Vagina (tissue), 2 donors: ENCODE measurements at places on chromosomes 11 and 22. TPM values are rescaled to one million over a fixed set of nuclear protein-coding genes. Genes with fewer than 3 reads are reported as not detected.

Gene KREMEN1
- 24.6 TPM for total RNA-seq

Gene TXN2
- 46.9 TPM for total RNA-seq

Gene ASPHD2
- 2.2 TPM for total RNA-seq

Gene CCDC81
- total RNA-seq, result not detected

Gene LDHAL6A
- total RNA-seq, result not detected

Gene ST14
- 43.2 TPM for total RNA-seq

Gene PIK3C2A
- 52.1 TPM for total RNA-seq

Gene TYR
- not detected for total RNA-seq

Gene SOX10
- total RNA-seq, result 3.2 TPM

Gene IL17REL
- total RNA-seq, result not detected

Gene CSRP3
- total RNA-seq, result not detected

Gene OSBP2
- 3.7 TPM for total RNA-seq

Gene SYCE3
- not detected for total RNA-seq

GRCh38 chr11:8259306-8259959 is 4.2 kb downstream of the LMO1 start:
- DNase-seq, result no peak

DNA sequence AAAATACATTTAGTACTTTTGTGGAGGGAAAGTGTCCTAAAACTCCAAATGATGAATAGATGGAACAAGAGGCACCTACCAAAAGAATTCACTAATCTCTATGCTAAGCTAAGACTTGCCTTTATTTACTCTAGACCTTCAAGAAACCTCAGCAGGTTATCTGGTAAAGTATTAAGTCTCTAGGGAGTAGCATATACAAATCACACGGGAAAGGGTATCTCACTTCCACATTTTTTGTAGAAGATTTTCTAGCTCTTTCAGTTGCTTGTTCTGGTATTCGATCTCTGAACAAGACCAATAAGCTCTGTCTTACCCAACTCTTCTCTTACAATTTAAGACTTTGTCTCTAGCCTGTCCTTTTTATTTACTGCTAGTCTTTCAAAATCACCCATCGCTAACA is 18.1 kb upstream of the CADM1 start:
- DNase-seq, result no peak

GRCh38 chr11:76371170-76371569 is 9.8 kb downstream of the THAP12 start:
- DNase-seq, result no peak

- no peak for DNase-seq
Measured at GRCh38 chr11:95241681-95242081, 10.7 kb upstream of the SESN3 start.

DNA sequence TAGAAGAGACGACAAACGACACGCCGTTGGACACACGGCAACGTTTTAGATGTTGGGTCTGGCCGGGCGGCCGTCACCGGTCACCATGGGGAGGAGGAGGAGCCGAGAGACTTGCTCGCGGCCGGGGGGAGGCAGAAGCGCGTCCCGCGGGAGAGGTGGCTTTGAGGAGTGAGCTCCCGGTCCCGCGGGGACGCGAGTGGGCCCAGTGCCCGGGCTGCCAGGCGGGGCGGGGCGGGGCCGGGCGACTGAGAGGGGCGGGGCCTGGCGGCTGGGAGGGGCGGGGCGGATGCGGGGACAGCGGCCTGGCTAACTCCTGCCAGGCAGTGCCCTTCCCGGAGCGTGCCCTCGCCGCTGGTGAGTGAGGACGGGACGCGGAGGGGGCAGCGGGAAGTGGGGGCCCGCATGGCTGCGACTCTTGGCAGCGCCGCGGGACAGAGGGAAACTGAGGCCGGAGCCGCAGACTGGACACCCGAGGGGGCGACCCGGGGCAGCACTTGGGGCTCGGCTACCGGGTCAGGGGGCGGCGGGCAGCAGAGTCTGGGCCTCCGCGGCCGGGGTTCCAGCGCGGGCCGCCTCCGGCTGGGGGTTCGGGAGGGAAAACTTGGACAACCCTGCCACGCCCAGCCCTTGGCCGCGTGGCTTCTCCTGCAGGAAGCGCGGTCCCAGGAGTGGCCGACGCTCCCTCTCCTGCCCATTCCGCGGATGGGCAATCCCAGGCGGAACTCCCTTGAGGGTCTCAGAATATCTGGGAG is at the start of gene TSPO:
Gene TSPO, plus strand, starts transcription at position 309 of the 752 bp plus-strand sequence. CDS start 7,680 bp downstream, outside the sequence.
- no peak for DNase-seq

GRCh38 chr22:17047656-17048055 is 37.1 kb upstream of the IL17RA start:
- no peak for DNase-seq

GRCh38 chr11:118618991-118619375 is 11.6 kb downstream of the PHLDB1 start:
- DNase-seq, result no peak

- no peak for DNase-seq
Measured at GRCh38 chr11:132717824-132718223, 814.5 kb downstream of the OPCML start.

DNA sequence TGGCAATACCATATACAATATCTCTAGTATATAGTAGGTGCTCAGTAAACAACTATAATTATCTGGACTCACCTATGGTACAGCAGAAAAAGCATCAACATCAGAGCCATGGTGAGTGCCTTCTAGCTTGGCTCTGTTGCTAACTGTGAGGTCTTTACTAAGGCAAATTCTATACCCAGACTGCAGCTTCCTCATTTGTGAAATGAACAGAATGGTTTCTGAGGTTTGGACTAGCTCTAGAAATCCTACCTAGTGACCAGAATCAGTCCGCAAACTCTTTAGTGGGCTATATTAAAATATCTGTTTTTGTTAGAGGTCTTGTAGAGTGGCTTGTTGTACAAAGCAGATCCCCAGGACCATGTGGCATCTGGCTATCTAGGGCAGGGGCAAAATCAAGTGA is 3.7 kb downstream of the MS4A1 start:
- DNase-seq, result no peak

- no peak for DNase-seq
Measured at GRCh38 chr11:9615031-9615451, 41.6 kb downstream of the WEE1 start.

DNA sequence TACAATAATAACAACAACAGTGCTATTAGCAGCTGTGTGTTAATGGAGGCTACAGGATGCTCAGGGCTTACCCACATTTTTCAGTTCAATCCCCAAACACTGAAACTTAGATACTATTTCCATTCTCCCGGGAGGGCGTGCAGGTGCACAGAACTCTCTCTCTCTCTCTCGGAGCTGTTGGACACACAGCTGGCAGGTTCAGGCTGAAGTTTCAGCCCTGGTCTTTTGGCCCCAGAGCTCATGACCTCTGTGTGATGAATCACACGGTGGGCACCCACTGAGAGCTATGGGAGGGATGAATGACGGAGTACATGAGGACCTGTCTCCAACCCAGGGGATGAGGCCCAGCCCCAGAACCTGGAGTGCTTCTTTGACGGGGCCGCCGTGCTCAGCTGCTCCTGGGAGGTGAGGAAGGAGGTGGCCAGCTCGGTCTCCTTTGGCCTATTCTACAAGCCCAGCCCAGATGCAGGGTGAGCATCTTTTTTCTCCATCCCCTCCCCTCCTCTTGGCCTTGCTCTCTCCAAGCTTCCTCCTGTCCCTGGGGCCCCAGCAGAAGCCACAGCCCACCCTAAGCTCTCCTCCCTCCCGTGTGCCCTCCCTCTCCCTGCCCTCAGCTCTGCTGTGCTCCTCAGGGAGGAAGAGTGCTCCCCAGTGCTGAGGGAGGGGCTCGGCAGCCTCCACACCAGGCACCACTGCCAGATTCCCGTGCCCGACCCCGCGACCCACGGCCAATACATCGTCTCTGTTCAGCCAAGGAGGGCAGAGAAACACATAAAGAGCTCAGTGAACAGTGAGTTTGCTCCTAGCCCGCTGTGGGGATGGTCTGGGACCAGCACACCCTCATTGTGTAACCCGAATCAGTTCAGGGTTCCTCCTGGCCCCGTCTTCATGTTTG is 16.9 kb downstream of the CSF2RB start:
- no peak for DNase-seq

DNA sequence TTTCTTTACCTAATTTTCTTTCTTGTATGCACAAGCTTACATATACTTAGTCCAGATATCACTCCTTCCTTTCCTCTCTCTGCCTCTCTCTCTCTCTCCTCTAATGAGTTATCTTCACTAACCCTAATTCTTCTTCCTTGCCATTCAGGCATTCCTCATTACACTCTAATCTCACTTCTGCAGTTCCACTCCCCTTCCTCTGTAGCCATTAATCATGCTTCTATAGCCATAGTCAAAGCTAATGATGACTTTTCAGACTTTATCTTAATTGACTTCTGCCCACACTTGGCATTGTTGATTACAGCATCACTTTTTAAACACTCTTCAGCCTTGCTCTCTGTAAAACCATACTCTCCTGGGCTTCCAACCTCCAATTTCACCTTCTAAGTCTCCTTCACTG is 35.3 kb upstream of the SC5D start:
- DNase-seq, result no peak

- no peak for DNase-seq
Measured at GRCh38 chr11:20337526-20338154, 25.9 kb upstream of the HTATIP2 start.

DNA sequence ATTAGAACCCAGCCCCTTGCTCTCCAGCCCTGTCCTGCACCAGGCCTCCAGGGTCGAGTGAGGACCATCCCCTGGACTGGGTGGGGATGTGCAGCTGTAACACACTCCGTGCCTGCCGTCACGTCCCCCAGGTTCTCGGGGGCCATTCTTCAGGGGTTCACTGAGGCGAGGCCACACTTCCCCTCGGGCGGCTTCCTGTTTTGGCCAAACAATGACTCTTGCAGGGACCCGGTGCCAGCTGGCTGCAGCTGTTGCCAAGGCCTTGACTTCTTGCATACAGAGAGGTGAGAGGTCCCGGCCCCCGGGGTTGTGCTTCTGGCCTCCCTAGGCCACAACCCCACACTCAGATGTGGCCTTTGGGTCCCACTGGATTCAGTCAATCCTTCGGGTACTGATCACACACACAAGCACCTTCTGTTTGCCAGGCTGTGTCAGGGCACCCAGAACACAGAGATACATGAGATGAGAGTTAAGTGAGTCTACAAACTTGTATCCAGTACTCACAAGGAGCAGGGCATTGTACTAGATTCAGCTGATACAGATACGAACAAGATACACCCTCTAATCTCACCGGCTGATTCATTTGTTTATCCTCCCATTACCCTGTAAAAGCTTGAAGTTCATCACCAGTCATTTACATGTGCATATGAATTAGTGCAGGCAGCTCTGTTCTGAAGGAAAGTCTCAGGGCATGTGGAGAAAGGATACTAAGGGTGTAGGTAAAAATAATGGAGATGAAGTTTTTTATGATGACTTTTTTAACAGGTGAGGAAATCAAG is 32.9 kb downstream of the LRRC32 start:
- no peak for DNase-seq

- no peak for DNase-seq
Measured at GRCh38 chr11:15967166-15967565, 389.2 kb downstream of the SOX6 start.

DNA sequence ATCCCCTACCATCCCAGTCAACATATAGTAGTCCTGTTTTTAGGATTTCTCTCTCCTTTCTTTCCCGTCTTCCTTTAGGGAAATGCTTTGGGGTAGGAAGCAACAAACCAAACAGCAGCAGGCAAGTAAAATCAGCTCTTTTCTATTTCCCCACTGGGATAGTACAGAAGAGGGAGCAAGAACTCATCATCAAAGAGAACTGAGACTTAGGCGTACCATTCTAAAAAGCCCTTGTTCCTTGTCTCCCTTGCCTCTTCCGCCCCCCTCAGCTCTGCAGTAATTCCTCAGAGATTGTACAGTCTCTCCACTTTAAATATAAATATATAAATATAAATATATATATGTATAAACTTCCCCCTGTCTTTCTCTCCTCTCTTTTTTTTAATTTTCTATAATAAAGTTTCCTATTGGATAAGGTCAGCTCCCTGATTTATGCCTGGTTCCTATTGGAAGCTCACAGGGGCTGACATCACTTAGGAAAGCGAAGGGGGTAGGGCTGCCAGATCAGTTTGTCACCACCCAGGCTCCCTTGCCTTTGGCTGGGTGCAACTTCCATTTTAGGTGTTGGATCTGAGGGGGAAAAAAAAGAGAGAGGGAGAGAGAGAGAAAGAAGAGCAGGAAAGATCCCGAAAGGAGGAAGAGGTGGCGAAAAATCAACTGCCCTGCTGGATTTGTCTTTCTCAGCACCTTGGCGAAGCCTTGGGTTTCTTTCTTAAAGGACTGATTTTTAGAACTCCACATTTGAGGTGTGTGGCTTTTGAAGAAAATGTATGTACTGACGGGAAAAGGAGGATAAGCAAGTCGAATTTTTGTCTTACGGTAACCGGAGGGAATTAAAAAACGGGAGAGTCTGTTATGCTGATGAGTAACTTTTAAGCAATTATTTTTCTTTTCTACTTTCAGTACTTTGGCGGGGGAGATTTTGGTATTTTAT is at the start of gene CTNND1:
Gene CTNND1, plus strand, starts transcription at position 502 of the 934 bp plus-strand sequence. CDS start 29,677 bp downstream, outside the sequence.
- DNase-seq, result no peak

GRCh38 chr22:33984656-33985285 is 64.5 kb upstream of the LARGE1 start:
- DNase-seq, result no peak

DNA sequence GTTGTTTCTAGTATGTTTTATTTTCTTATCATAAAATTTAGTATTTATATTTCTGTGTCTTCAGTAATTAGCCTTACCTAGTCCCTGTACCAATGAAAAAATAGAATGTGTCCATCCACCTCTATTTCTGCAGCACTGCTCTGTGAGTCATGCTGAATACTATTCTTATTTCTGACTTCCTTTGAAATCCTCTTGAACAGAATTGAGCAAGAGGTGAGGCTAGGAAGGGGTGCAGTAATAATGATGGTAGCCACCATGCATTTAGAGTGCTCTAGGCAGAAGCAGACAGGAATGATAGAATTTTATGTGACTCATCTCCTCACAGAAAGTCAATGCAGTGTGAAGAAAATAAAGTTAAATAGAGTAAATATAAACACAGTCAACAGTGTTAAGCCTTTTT is 60.0 kb downstream of the OR10A6 start:
- DNase-seq, result no peak

DNA sequence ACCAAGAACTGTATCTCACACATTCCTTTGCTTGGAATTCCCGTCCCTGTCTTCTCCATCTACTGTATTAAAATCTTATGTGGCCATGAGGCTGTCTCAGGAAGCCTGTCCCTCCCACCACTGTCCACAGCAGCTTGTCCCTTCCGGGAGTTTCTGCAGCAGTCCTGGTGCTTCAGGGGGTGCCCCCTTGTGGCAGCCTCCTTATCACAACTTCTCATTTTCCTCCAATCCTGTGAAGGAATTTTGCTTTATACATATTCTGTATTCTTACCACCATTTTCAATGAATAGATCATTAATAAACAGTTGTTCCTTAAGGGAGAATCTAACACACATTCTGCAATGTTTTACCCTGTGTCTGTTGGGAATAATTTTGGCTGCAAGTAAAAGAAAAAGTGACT is 220.4 kb upstream of the RAG2 start:
- DNase-seq, result no peak

- DNase-seq, result no peak
Measured at GRCh38 chr22:25051073-25051472, 98.6 kb downstream of the KIAA1671 start.

GRCh38 chr11:68783216-68783821 is 32.0 kb upstream of the TESMIN start:
- no peak for DNase-seq

- DNase-seq, result no peak
Measured at GRCh38 chr11:113382121-113382520, 5.5 kb upstream of the ANKK1 start.

GRCh38 chr22:30843245-30843644 is 125.3 kb downstream of the MORC2 start:
- no peak for DNase-seq

GRCh38 chr11:17171916-17172315 is 35.9 kb downstream of the PIK3C2A start:
- DNase-seq, result no peak
